ENCODE measurements at places on chromosomes 5 and 9.

DNA sequence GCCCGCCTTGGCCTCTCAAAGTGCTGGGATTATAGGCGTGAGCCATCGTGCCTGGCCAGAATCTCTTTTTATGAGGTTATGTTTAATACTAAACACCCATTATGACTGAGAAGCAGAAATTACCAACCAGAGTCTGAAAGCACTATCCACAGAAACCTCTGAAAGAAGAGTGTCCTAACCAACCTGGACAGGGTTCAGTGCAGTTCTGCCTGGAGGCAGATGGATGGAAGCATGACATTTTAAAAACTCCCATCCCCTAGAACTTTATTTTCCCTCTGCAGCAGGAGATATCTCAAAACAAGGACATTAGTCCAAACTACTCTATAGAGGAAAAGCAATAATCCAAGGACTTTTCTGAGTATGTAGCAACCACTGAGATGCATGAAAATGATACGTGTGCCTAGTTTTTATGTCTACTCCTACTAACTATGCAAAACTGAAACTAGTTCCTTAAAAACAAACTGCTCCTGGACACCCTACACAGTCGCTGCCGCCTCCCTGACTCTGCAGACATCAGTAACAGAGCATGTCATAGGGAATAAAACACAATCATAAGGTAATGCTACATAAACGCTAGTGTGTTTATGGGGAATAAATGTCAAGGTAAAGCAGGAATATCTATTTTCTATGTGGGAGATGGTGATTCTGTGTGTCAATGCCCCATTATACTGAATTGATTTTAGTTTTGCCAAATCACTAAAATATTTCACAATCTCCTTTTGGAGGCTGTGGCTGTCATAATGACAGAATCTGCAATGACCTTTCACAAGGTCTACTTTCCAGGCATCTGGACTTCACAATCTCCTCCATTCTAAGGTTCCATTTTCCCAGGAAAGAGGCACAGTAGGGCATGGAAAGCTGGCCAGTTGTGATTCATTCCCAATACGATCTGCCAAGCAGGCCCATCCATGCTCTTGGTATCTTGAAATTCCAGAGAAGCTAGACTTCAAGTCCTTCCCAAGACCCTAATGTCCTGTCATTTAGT lies 122.8 kb downstream of the SIL1 start:
- no peak for DNase-seq

GRCh38 chr5:174056064-174056847 lies 10.8 kb downstream of the NSG2 start:
- DNase-seq = no peak

- DNase-seq = no peak
These were observed 47.7 kb upstream of the ZNF366 start for GRCh38 chr5:72554897-72555296.

DNA sequence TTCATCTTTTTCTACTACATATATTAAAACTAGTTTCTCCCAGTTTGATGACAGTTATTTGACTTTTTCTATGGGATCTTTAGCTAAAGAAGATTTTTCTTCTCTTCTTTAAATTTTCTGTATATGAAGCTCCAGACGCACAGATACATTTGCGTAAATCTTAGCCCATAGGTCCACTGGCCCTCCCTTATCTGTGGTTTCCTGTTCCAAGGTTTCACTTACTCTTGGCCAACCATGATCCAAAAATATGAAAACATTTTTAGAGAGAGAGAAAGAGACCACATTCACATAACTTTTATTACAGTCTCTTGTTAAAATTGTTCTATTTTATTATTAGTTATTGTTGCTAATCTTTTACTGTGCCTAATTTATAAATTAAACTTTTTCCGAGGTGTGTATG lies 270.2 kb upstream of the DAPK1 start:
- DNase-seq = no peak

DNA sequence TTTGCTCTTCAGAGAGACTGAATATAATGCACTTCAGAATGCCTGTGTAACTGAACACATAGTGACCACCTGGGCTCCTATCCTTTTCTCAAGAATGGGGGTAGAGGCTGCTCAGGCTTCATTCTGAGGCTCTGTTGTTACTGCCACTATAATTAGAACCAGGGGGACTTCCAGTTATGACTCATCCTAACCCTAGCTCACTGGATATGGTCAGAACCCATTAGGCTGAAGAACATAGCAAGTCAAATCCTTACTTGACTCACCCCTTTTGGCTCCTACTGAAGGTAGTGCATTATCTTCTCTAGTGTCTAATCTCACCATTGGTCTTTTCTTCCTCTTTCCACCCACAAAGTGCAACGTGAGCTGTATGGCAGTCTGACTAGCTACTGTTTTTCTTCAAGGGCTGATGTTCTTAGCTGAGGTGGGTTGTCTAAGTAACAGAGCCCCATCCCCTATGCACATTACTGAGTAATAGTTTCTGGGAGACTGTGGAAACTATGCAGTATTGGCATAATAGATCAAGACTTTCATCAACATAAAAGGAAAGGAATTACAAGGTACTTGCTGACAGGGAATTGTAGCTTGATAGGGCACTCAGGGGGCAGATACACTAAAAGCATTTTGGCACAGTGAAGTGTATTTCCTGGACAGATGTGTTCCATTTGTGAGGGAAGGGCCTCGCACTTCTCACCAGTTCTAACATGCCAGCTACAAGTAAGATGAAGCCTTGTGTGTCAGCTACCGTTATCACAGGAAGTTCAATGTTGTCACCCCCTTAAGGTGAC lies 431.0 kb upstream of the MEF2C start:
- DNase-seq = peak; percentile 80

- peak; percentile 70 for DNase-seq
These were observed 154.1 kb downstream of the EFNA5 start for GRCh38 chr5:107516452-107517184.

GRCh38 chr5:77924081-77924480 lies 147.9 kb upstream of the TBCA start:
- DNase-seq = no peak

DNA sequence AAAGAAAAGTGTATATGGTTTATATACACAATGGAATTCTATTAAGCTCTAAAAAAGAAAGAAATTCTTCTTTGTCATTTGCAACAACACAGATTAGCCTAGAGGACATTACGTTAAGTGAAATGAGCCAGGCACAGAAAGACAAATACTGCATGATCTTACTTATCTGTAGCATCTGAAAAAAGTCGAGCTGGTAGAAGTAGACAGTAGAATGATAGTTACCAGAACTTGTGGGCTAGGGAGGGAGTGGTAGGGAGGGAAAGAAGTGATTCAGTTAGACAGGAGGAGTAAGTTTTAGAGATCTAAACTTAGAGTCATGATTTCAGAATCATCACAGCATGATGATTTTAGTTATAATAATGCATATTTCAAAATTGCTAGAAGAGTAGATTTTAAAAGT lies 184.6 kb downstream of the TLE4 start:
- no peak for DNase-seq

DNA sequence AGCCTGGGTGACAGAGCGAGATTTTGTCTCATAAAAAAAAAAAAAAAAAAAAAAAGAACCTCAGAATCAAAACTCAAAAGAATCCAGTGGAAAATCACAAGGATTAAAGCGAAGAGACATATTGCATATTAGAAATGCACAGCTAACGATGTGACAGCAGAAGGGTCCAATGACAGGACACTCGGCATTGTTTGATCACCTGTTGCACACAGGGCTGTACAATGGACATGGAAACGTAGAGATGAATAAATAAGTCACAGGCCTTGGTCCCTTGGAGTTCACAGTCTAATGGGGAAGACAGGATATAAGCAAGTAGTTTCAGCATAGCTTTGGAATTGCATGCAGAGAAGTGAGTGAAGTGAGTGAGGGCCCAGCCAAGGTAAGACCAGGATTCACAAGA lies 25.9 kb upstream of the PIK3R1 start:
- DNase-seq = no peak

- no peak for DNase-seq
These were observed 207.1 kb upstream of the VLDLR start for GRCh38 chr9:2414465-2414864.

DNA sequence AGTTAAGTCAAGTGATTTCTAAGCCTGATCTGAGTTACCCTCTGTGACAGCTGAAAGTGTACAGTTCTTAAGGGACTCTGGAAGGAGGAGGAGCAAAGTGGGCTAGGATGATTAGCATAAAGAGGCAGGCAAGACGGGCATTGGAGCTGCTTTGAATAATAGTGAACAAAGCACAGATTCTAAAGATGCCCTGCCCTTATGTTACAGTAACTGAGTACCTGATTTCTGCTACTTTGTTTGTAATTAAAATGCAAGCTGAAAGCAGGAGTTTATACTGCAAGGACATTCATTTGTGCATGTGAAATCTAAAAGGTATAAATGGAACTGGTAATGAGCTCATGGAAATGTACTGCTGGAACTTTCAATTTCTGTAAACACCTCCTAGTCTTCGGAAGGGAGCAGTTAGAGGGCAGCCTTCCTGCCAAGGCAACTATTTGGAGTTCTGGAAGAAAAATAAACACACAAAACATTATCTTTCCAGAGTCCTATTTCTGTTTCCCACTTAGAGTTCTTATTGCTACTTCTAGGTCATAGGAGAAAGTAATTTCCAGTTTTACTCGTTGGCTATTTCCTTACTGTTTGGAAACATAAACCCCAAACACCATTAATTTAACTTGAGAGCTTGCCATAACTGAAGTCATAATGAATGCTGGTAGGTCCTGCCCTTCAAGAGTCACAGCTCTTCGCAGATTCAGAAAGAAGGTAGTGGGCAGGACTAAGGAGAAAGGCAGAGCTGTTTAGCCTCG lies at the start of gene RANBP3L:
Gene RANBP3L, minus strand, starts transcription at position 45 of the 746 bp plus-strand sequence. CDS start 486 bp downstream, outside the sequence.
- DNase-seq = no peak

DNA sequence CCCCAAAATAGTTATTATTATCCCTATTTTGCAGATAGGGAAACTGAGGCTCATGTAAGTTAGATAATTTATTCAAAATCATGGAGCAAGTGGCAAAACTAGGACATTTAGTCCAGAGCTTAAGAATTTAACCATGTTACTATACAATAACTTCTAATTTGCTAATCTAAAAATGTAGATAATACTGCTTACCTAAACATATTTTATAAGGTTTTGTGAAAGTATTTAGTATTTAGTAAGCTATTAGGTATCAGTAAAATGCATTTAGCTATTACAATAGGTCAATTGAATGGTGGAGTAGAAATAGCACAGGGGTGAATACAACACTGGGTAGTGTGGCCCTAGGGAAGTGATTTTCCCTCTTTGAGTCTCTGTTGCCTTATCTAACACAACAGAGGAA lies 648.3 kb downstream of the KIF4B start:
- no peak for DNase-seq

DNA sequence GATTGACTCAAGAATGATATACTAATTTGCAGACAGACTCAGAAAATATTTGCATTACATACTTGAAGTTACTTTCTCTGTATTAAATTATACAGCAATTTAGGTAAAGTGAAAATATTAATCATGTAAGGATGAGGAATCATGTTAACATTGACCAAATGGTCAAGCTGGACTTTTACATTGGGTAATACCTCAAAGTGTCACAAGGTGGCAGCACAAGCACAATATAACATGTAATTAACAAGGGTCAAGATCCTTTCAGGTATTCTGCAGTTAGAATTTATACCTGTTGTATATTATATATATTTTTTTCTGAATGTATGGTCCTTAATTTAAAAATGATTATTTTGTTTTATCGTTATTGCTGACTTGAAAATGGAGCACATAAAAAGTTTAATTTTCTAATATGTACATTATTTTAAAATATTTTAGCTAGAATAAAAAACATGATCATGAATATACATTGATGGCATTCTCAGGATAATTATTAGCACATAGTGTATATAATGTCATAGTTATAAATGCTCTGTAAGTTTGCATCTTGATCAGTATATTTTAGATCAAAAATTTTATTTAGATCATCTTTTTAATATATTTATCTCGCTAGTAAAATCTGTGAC lies 8.6 kb downstream of the HAPLN1 start:
- DNase-seq = no peak

GRCh38 chr9:136518623-136519022 lies 27.2 kb downstream of the NOTCH1 start:
- DNase-seq = no peak

- no peak for DNase-seq
These were observed 1030.2 kb downstream of the EFNA5 start for GRCh38 chr5:106640511-106640910.

DNA sequence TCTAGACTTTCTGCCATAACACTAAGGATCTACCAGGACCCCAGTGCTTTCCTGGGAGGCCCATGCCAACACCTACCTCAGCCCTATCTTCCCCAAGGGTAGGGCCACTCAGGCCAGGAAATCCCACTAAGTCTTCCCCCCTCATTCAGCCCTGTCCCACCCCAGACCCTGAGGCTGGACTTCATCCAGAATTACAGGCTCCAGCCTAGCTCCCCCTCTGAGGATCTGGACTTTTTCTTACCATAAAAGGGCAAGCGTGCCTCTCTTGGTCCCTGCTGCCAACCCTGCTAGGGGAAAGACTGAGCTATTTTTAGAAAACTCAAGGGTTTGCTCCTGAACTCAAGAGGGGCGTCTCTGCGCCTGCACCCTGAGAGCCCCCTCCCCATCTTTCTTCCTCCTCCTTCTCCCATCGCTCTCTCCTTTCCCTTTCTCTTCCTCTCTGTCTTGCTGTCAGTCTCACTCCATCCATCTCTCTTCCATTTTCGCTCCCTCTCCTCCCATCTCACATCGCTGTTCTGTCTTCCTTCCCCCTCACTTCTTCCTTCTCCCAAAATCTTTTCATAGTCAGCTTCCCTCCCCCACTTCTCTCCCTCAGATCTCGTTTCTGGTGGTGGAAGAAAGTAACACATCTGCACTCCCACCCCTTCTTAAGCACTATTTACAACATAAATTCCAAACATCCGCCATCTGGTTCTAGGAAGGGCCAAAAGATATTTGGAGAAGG lies 38.1 kb upstream of the IL17B start:
- DNase-seq = no peak

DNA sequence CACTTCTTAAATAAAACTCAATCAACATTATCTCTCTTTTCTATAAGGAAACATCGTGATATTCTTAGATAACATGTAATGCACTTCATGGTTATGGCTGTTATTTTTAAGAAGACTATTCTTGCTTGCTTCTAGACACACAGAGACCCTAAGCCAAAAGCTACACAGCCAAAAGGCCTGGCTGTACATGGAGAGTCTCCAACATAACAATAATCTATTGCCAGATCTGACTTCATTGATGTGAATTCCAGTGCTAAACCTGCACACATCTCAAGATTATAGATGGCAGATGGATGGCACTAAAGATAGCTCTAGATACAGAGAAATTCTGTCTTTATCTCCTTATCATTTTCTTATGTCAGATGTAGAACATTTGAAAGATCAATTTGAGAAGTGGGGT lies 811.6 kb upstream of the ZNF608 start:
- no peak for DNase-seq
